GM12864 (cell line): ENCODE measurements at places on chromosomes 1 and 21.

DNA sequence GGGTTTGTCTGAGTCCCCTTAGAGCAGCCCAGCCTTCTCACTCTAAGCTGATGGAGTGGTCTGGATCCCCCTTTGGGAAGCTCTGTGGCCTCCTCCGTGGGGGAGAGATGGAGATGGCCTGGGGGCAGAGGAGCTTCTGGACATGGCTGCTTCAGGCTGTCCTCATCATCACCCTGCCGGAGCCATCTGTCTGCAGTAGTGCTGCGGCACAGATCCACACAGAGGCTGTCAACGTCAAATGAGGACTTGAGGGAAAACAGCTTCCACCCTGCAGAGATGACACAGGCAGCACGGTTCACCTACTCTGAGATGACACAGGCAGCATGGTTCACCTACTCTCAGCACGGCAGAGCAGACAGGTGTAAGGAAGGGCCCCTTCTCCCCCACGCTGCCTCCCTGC is 134.3 kb downstream of the IGSF21 start:
- no peak for DNase-seq

DNA sequence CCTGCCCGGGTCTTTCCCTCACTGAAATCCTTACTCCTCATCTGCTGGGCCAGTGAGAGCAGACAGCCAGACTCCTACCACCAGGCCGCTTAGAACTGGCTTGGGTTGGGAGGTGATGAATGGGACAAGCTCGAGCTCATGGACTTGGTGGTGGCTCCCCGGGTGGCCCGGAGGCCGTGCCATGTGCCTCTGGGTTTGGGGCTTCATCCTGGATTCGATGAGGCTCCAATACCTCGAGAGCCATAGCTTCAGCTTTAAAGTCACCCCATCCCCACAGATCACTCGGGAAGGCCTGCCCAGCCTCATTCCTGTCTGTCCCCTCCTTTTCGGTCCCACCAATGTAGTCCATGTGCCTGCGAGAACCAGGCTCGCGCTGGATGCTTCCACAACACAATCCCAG is 51.5 kb downstream of the MYOM3 start:
- no peak for DNase-seq

DNA sequence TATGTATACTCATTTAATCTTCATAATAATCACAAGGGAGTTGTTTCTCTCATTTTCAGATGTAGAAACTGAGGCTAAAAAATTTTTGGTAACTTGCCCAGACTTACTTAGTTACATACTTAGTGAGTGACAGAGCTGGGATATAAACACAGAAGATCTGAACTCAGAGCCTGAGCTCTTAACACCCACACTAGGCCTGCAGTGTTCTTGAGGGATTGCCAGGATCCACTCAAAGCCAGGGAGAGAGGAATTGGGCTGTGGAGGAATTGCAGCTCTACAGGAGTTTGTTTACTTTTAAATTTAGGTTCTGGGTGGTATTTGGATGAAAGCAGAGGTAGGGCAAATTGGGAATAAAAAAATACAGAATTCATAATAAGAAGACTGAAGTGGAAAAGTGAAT is 515.1 kb upstream of the PLXNA2 start:
- DNase-seq, result no peak

GRCh38 chr1:82919837-82920236 is 1079.1 kb downstream of the TTLL7 start:
- no peak for DNase-seq

DNA sequence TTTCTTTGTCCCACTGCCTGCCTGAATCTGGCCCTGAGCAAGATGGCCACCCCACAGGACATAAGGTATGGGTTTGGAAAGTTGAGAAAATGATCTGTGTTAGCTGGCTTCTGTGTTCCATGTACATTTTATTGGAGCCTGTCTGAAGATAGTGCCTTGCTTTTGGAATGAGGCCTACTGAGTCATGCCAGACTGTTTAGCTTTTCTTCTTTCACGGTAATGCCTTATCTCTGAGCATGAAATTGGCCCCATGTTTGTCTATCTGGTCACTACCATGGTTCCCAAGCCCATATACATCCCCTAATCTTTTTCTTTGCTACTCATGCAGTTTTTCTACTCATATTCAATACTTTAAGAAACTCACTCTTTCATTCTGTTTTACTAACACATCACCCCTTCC is 85.1 kb upstream of the LMO4 start:
- no peak for DNase-seq

- DNase-seq, result no peak
Observed at GRCh38 chr1:19420606-19421005, 64.7 kb downstream of the CAPZB start.

GRCh38 chr1:203442821-203443220 is 32.8 kb upstream of the PRELP start:
- DNase-seq, result no peak

GRCh38 chr1:59061876-59062275 is 235.0 kb upstream of the FGGY start:
- DNase-seq, result no peak

GRCh38 chr1:34781071-34781843 is at the start of gene GJB3:
GJB3 (plus strand) TSS chr1:34781214; CDS start chr1:34784763, 3,549 bp downstream.
- DNase-seq, result no peak

DNA sequence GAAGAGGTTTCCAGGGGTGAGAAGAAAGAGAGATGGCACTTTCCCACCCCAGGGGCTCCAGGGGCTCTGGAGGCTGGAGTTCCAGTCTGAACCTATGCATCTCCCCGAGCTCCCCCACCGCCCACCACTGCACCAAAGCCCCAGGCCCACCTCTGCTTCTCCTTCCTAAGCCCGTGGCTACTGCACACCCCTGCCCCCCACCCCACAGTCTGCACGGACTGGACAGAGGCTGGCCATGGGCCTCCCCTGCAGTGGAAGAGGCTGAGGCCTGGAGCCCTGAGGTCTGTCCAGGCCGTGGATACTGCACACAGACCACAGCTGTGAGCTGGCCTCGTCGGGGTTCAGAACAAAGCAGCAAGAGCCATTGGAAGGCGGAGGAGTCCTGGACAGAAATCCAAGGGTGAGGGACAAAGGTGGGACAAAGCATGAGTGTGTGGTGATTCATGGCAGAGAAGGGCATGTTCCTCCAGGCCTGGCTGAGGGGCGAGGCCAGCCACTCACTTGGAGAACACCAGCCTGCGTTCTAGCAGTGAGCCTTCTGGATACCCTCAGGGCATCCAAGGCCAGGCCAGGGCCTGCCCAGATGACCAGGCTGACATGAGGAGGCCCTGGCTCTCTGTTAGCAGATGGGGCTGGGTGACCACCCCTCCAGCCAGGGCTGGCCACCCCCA is 244.8 kb upstream of the VAMP3 start:
- DNase-seq, result no peak

GRCh38 chr1:2591581-2592261 is 5.1 kb downstream of the PRXL2B start:
- DNase-seq, result no peak

DNA sequence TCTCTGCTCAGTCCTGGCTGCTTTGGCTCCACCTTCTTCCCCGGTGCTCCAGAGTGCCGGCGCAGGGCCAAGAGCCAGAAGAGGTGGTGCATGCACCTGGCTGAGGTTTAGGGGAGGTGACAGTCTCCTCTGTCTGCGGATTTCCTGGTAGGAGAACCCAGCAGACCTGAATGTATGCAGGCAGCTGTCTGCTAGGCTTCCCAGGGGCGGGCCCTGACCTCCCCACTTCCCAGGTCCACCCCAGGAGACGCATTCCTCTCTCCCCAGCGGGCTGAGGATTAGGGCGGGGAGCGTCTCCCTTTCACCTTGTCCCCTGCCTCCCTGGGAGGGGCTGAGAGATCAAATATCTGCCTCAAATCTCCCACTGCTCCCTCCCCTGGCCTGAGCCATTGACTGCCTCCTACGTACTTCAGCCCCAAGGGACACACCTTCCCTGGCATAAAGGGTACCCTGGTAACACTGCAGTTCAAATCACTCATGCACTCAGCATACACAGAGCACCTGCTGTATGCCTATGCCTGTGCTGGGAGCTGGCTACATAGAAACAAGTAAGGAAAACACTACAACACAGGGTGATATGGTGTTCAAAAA is 27.5 kb downstream of the DMBX1 start:
- no peak for DNase-seq

DNA sequence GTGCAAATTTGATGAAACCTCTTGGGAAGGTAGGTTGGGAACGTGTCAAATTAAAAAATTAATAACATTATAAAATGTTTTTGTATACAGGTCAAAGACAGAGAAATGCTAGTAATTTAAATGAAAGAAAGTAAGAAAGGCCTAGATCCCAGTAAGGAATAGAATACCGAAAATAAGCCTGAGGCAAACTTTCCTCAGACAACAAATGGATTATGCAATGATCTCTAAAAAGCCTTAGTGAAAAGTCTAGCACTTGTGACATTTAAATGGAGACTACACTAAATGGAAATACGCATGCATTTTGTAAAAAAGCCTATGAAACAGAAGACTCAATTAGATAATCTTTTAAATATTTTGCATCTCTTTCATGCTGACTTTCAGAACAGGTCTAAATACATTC is 138.5 kb upstream of the ZNHIT6 start:
- DNase-seq, result no peak

- DNase-seq, result no peak
Observed at GRCh38 chr1:97980530-97980929, 59.7 kb upstream of the DPYD start.

GRCh38 chr1:168582688-168583336 is 6.4 kb downstream of the XCL1 start:
- DNase-seq, result no peak

- DNase-seq, result no peak
Observed at GRCh38 chr1:10657088-10657847, 139.2 kb downstream of the CASZ1 start.

DNA sequence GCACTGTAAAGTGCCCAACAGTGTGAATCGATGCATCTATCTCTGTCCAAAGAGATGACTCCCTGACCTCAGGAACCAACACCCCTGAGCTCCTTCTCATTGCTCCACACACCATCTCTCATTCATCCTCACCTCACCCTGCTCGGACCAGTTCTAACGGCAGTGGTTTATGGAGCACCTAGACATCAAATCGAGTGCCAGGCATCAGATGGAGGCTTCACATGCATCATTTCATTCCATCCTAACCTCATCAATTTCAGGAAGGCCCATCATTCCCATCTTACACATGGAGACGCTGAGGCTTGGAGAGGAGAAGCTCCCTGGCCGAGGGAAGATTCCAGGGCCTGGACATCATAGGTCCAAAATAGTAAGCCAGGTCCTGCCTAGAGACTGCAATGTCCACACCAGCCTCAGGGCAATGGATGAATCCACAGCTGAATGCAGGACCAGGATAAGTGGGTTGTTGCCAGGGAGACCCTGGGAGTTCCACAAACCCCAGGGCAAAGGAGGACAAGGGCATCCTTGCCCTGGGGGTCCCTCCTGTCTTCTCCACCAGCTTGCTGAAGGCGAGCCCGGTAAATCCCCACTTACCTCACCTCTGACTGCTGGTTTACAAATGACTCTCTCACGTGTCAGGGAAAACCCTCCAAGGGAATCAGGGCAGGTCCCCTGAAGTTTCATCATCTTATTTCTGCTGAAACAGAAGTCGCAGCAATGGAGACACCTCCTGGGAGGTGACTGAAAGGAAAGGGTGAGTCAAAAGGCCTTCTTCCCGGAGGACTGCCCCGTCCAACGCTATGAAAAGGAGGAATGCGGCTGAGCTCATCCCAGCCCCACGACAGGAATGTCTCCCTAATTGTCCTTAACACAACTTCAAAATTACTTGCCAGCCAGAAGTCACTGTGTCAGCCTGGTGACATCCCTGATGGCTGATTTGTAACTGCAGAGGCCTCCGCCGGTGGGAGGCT is 9.0 kb upstream of the IFFO2 start:
- no peak for DNase-seq

GRCh38 chr1:109814223-109814622 is 50.5 kb upstream of the EPS8L3 start:
- DNase-seq, result no peak

GRCh38 chr1:215792446-215792845 is 225.3 kb downstream of the KCTD3 start:
- DNase-seq, result no peak

- no peak for DNase-seq
Observed at GRCh38 chr1:18385239-18385790, 95.4 kb upstream of the KLHDC7A start.

DNA sequence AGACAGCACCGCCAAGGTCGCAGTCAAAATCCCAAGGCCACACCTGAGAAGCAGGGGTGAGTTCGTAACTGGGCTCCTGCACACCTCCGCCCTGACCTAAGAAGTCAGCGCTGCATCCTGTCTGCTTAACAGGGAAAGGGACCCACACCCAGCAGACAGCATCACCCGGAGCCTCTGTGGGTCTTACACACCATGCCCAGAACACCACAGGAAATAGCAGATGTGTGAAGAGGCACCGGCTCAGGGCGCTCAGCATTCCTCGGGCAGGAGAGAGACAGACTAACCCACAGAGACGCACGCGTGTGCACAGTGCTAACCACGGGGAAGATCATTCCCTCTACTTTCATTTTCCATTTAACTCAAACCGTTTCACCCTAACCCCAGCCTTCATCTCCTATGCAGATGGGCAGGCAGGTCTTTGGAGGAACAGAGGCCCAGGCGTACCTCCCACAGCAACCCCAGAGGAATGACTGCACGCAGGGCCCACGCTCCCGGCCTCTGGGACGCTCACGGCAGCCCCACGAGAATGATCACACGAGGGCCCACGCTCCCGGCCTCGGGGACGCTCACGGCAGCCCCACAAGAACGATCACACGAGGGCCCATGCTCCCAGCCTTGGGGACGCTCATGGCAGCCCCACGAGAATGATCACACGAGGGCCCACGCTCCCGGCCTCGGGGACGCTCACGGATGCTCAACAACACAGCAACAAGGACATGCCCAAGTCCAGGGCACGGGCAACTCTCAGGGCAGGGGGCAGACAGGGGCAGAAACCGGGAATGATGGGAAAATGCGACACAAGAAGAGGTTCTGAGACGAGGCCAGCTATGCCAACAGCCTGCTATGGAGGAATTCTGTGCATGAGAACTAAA is 20.9 kb downstream of the POFUT2 start:
- DNase-seq, result no peak

DNA sequence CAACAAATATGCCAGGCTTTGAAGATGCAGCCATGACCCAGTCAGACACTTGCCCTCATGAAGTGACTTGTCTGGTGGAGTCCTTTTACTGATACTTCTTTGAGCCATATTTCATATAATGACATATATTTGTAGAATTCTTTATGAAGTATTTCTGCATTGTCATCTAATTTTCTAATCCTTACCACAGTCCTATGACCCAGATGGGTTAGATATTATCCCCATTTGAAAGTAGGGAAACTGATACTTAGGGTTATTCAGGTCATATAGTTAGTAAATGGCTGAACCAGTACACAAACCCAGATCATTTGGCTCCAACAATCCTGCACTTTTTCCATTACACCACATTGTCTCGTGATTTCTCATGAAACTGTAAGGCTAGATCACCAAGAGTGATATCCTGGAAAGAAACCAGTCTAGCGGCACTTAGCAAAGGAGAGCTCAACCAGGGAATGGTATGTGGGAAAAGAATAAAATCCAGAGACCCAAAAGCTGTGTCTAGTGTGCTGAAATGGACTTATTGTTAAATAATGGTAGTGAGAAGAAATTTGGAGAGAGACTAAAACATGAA is 49.6 kb downstream of the ZFYVE9 start:
- no peak for DNase-seq

DNA sequence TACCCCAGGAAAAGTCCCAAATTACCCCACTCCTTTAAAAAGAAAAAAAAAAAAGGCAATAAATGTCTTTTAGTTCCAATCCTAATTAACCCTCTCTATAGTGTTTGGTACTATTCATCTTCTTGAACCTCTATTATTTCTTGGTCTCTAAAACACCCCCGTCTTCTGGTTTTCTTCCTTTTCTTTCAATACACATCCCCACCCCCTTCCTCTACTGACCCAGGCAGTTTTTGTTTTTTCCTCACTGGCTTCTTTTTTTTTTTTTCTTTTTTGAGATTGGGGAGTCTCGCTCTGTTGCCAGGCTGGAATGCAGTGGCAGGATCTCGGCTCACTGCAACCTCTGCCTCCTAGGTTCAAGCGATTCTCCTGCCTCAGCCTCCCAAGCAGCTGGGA is 26.1 kb downstream of the EGLN1 start:
- no peak for DNase-seq
